HS-27A (cell line): ENCODE measurements at places on chromosomes 4 and X.

GRCh38 chr4:157114671-157115070, 38.7 kb downstream of the GLRB start:
- DNase-seq = no peak

DNA sequence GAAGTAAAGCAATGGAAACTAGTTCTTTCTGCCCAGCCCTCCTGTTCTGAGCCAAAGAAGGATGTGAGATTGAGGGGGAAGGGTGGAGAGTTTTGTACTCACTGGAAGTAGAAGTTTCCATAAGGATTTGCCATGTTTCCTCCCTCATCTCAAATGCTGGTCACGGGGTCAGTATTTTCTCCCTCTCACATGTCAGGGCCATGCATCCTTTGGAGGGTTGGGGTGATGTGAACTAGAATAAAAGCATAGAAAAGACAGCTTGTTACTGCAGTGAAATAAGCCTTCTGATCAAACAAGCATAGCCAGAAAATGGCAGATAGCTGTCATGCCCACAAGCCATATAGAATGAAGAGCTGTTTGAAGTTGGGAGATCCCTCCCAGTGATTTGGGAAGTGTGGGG, 79.7 kb downstream of the KIT start:
- no peak for DNase-seq

- no peak for DNase-seq
Measured at GRCh38 chr4:163681208-163681821, 186.8 kb downstream of the TMA16 start.

DNA sequence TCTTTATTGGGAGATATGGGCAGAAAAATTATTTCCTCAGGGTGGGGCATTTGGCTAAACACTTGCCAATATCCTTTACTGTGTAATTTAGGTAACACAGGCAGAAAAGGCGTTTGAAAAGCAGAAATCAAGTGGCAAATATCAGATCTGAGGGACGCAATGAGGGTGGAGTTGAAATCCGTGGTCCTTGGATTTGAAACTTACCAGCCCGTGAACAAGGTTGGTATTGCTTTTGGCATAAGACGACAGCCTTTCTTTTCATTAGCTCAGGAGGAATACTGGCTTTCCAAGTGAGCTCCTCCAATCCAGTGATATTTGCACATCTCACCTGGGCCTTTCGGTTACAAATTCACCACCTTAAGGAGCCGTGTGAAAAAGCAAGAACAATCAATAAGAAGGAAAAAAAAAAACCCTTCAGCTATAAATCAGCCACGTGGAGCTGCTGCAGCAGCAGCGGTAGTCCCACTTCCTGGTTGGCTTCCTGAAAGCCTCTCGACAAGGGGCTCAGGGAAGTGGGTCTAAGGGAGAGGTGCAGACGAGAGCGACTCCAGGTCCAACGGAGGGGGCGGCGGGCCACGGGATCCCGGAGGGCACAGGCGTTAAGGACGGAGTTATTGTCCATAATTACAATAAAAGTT, 734 bp upstream of the GALNT7 start:
- no peak for DNase-seq

- DNase-seq = no peak
Measured at GRCh38 chr4:74072739-74073138, 26.3 kb downstream of the CXCL2 start.

GRCh38 chr4:108396900-108397497, 223.4 kb upstream of the RPL34 start:
- DNase-seq = no peak

- no peak for DNase-seq
Measured at GRCh38 chr4:168641811-168642140, 144.9 kb downstream of the PALLD start.

GRCh38 chr4:53128706-53129357, 237.0 kb downstream of the SCFD2 start:
- DNase-seq = no peak

- no peak for DNase-seq
Measured at GRCh38 chr4:113499166-113499565, 262.4 kb downstream of the CAMK2D start.

DNA sequence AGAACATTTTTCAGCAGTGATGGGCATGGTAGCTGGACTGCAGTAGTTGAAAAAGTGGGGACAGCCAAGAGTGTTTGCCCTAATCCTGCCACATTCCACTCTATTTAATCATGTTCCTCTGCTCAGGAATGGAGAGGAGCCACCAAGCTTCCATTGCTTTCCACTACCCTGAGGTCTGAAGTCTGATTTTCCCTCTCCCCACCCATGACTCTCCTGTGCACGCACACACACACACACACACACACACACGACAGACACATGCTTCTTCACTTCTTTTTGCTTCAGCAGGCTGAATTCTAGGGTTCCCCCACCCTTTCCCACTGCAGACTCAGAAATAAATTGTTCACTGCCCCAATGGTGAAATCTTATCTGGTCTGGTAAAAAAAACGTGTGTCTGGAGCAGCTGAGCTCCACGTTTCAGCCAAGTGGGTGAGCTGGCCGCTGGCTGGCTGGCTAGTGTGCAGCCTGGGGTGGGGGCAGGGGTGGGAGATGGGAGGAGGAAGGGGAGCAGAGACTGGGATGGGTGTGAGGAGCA, 142.7 kb upstream of the NALF2 start:
- peak; percentile 43 for DNase-seq

GRCh38 chr4:105586638-105587328, 34.4 kb downstream of the ARHGEF38 start:
- DNase-seq = no peak

GRCh38 chr4:142567199-142567598, 278.9 kb downstream of the INPP4B start:
- no peak for DNase-seq

DNA sequence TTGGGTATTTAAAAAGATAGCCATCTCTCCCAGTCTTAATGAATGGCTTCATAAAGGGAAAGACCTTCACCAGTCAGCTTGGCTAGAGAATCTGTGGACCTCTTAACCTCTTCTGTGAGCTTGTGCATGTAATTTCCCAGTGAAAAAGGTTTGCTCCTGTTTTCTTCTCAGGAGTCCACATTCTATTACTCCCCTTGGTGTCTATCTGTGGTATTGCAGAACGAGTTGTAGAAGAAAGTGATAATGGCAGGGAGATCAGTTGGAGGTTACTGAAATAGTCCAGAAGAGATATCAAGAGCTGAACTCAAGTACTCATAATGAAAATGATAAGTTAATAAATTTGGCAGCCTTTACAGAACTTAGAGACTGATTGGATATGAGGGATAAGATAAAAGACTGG, 16.5 kb upstream of the VAMP7 start:
- DNase-seq = no peak

DNA sequence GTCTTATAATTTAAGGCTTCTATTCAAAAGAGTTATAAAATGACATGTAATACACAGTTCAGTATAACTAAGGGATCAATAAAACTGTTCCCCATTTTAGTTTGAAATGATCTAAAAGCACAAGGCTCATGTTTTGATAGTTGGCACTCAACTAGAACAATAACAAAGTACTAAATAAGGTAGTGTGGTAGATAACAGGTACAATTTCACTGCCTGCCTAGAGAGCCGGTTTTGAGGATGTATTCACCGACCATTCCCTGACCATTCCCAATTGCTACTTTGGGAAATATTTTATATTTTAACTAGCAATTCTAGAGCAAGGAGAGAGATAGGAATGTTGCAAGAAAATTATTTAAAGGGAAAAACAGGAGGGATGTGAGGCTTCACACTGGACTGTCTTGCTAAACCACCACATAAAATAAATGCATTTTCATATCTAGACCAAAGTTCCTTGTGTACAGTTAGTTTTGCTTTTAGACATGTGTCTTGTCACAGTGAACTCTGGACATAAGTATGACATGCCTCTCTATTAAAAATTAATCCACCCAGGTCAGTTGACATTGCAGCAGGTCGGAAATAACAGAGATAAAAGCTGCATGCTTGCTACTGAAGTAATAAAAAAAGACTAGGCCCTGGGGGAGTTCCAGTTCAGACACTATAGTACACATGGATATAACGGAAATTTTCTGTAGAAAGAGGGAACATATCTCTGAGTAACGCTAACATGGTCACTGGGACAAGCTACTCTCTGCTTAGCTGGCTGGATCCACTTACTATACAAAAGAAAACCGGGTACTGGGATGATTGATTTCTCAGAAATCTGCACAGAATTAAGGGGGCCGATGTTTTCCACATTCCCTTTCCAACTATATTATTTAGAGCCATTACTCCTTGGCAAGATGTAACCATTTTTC, 56.3 kb upstream of the NAP1L5 start:
- no peak for DNase-seq

- no peak for DNase-seq
Measured at GRCh38 chrX:71475785-71476540, 56.9 kb upstream of the OGT start.

- DNase-seq = no peak
Measured at GRCh38 chr4:32462944-32463343, 1742.8 kb downstream of the PCDH7 start.

DNA sequence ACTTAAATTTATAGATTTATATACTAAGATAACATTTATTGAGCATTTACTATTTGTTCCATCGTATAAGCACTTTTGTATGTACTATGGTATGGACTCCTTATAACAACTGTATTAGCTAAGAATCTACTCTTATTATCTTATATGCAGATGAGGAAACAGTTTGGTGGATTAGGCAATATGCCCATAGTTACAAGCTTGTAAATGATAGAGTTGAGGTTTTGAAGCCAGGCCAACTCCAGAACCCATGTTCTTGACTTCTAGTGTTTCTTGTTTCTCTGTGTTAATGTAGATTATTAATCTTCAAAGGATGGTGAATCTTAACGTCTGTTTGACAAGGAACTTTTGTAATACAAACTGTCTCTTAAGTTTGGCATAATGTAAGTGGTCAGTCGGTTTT, 71.3 kb downstream of the STIM2 start:
- no peak for DNase-seq

GRCh38 chr4:20028645-20029044, 223.1 kb upstream of the SLIT2 start:
- no peak for DNase-seq

GRCh38 chr4:25783126-25783525, 79.7 kb downstream of the SEL1L3 start:
- no peak for DNase-seq

- no peak for DNase-seq
Measured at GRCh38 chr4:93267747-93268146, 560.8 kb upstream of the ATOH1 start.

GRCh38 chr4:88511236-88511635, 12.3 kb downstream of the PYURF start:
- no peak for DNase-seq

DNA sequence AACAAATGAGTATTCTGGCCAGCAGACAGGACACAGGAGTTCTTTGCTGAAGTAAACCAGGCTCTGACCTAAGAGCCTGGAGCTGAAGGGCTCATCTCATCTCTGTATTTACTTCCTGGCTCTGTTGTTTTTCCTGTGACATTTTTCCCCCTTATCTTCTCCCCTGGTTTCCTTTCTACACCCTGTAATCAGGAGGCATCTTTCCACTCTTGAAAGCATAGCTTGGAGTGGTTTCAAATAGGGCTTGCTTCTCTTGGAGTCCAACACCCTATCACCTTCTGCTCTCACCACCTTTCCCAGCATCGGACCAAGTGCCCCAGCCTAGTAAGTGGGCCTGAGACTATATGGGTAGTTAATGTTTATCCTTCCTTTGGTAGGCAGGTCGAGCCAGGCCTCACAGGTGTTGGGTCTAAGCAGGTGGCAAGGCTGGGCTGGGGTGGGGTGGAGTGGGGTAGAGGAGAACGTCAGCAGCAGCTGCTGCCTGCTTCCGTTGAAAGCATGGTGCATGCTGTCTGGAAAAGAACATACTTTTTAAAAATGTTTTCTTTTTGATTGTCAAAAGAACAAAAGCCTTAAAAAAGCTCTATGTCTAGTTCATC, 1.2 kb downstream of the DRP2 start:
- no peak for DNase-seq

DNA sequence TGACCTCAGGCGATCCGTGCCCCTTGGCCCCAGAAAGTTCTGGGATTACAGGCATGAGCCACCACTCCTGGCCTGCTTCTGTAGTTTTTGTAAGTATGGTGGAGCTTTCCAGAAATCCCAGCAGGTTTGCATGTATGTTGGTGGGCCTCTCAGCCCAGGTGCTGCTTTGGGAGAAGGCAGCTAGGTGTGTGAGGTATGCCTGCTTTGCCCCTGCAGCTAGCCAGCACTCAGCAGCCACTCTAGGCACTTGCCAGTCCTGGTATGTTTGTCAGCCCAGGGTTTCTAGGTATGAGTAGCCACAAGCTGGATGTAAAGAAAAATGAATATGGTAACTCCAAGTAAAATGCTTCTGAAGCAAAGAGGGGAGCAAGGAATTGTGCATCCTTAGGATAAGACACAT, 8.9 kb downstream of the SNX25 start:
- no peak for DNase-seq

DNA sequence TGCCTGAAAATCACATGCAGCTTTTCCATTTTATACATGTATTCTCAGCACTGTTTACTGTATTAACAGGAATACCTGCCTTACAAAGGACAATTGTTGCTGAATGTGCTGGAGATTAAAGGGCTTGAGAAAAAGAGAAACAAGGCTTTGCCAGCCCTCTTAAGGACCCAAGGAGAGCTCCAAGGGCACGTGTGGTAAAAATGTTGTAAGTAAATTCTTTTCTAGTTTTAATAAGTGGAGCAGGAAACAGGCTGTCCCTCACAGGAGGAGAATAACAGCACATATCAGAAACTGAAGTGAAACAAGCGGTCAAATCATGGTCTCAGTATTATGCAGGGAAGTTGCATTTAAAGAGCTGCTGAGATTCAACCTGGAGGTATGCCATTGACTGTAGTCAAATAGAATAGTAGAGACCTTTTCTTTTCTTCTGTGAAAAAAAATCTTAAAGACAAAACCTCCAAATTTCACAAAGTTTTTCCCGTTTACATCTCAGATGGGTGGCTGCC, 18.5 kb downstream of the IGFBP7 start:
- DNase-seq = no peak

GRCh38 chrX:45807572-45808425, 607.1 kb upstream of the DIPK2B start:
- no peak for DNase-seq

DNA sequence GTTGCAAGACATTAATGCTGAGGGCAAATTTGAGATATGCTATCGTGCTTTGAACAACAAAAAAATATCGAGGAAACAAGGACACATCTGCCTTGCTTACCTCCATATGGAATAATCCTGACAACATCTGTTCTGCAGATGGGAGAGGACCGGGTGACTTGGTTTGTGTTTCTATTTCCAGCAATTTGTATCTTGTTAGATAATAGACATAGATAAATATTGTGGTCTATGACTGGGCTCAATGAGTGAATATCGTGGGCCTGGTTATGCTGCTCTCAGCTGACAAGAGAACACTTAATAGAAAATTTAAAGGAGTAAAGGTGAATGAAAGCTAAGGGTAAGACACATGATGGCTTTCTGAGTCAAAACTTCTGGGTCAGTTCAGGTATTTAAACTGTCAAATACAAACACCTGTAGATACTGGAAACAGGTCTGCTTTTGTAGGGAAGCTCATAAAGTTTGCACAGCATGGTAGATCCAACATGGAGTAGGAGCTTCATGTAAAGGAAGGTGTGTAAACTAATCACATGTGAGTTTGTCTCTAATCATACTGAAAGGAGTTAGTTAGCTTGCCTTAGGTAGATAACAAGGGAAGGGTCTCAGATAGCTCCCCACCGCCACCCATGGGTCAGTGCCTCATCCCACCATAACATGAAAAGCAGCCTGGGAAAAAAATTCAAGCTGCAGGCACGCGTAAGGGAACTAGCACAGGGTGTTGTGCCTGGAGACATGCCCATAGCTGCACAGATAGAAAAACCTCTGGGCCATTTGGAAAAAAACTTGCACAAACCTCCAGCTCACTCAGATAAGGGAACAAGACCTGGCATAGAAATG, 904.1 kb upstream of the EPHA5 start:
- no peak for DNase-seq

GRCh38 chr4:157096439-157096838, 20.5 kb downstream of the GLRB start:
- DNase-seq = no peak
